Effector memory CD4-positive, alpha-beta T cell (primary cell): ENCODE measurements at places on chromosomes 3 and 15.

- peaks cover 5% of the 10 kb centered on the region for H3K36me3 ChIP-seq
- no peak for DNase-seq
- H3K4me1 ChIP-seq = peaks cover 23% of the 10 kb centered on the region
- no peak overlapping the region for H3K4me3 ChIP-seq
Measured at GRCh38 chr15:73918784-73919183, 7.5 kb upstream of the LOXL1 start.

DNA sequence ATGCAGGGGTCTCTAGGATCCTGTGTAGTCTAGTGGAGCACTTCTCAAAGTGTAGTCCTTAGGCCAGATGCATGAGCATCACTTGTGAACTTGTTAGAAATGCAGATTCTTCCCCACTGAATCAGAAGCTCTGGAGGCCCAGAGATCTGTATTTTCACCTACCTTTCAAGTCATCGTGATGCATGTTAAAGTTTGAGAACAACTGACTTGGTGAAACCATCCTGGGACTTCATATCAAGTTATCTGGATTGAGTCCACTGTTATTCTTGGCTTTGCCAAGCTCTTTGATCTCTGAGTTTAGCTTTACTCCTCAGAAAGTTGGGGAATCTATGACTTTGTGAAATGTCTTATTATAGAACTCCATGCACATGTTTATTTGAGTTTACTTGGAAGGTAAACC is 78.5 kb downstream of the ARNT2 start:
- H3K4me1 ChIP-seq = no peaks in the 10 kb centered on the region
- no peak for DNase-seq
- H3K4me3 ChIP-seq = no peak overlapping the region
- no peaks in the 10 kb centered on the region for H3K36me3 ChIP-seq
- no peak overlapping the region for H3K27ac ChIP-seq
- no peaks in the 10 kb centered on the region for H3K27me3 ChIP-seq

GRCh38 chr3:117528688-117529087 is 819.1 kb downstream of the TUSC7 start:
- no peak overlapping the region for H3K4me3 ChIP-seq
- H3K4me1 ChIP-seq = no peaks in the 10 kb centered on the region
- DNase-seq = no peak

DNA sequence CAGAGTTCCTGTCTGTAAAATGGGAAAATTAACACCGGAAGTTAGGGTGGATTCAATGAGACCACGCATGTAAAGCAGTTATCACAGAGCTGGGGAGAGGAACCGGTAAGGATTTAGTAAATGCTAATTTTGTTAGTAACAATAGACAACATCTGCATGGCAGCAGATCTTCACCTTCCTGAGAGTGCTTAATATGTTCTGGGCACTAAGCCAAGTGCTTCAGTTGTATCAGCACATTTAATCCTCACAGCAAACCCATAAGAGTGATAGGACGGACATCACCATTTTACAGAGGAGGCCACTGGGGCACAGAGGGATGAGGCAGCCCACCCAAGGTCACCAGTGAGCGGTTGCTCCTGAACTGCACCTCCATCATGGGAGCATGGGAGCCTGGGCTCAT is 189.4 kb downstream of the WNT5A start:
- H3K4me1 ChIP-seq = no peaks in the 10 kb centered on the region
- no peak overlapping the region for H3K4me3 ChIP-seq
- H3K27ac ChIP-seq = no peak overlapping the region
- H3K27me3 ChIP-seq = no peaks in the 10 kb centered on the region
- DNase-seq = no peak

DNA sequence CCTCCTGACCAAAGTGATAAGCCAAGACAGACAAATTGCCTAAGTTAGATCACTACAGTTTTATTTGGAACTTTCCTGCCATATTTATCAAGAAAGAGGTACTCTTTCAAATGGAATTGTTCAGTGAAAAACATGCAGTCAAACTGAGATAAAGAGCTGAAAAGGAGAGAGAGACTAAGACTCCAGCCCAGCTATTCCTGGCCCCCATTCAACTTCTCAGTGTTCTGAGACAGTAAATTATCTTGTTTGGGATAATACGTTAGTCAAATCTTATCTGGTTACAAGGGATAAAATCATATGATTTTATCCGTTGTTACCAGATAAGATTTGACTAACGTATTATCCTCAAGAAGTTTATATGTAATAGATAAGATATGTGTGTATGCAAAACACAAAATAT is 67.6 kb upstream of the CMC1 start:
- DNase-seq = no peak
- H3K27me3 ChIP-seq = no peaks in the 10 kb centered on the region
- H3K27ac ChIP-seq = no peak overlapping the region
- no peaks in the 10 kb centered on the region for H3K4me1 ChIP-seq
- no peak overlapping the region for H3K4me3 ChIP-seq

DNA sequence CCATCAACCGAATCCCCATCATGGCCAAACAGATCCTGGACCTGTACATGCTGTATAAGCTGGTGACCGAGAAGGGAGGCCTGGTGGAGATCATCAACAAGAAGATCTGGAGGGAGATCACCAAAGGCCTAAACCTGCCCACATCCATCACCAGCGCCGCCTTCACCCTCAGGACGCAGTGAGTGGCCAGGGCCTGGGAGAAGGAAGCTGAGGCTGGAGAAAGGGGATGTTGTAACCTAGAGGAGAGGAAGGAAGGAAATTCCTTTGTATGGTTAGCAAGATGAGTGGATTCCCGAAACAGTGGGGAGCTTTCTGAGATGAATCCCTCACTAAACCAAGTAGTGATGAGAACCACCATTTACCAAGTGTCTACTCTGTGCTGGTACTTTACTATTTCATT is 25.8 kb upstream of the CLK3 start:
- H3K4me1 ChIP-seq = no peaks in the 10 kb centered on the region
- peaks cover 77% of the 10 kb centered on the region for H3K36me3 ChIP-seq
- no peak overlapping the region for H3K27ac ChIP-seq
- DNase-seq = no peak

GRCh38 chr3:16378920-16379319 is 113.9 kb downstream of the OXNAD1 start:
- peaks cover 21% of the 10 kb centered on the region for H3K4me1 ChIP-seq
- no peaks in the 10 kb centered on the region for H3K36me3 ChIP-seq
- no peak overlapping the region for H3K4me3 ChIP-seq
- H3K27ac ChIP-seq = no peak overlapping the region
- no peak for DNase-seq
